ENCODE measurements at places on chromosomes 7 and 10.

GRCh38 chr10:93178226-93178625 lies 104.5 kb downstream of the CYP26A1 start:
- no peak for DNase-seq

DNA sequence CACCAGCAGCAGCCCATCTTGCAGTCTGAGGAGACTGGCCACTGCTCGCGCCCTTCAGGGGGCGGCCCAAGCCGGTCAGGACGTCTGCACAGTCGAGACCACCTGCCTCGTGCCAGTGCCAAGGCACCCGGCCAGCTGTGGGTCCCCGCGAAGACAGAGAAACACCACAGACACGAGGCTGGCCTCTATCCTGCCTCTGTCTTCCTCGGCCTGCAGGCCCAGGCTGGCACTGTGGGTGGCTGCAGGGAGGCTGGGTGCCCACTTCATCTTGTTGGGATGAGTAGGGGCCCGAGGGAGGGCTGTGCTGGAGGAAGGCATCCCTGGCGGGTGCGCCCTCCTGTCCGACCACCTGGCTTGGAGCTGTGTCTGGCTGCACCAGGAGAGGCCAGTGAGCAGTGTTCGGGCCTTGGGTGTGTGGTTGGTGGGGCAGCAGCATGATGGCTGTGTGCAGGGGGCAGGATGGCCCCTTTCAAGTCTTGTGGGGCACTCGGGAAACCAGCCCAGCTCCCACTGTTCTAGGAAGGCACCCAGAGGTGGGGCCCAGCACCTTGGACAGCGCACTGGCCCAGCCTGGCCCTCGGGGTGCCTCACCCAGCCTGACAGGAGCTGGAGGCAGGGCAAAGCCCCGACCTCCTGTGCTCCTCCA lies 7.3 kb downstream of the DPYSL4 start:
- DNase-seq: no peak

DNA sequence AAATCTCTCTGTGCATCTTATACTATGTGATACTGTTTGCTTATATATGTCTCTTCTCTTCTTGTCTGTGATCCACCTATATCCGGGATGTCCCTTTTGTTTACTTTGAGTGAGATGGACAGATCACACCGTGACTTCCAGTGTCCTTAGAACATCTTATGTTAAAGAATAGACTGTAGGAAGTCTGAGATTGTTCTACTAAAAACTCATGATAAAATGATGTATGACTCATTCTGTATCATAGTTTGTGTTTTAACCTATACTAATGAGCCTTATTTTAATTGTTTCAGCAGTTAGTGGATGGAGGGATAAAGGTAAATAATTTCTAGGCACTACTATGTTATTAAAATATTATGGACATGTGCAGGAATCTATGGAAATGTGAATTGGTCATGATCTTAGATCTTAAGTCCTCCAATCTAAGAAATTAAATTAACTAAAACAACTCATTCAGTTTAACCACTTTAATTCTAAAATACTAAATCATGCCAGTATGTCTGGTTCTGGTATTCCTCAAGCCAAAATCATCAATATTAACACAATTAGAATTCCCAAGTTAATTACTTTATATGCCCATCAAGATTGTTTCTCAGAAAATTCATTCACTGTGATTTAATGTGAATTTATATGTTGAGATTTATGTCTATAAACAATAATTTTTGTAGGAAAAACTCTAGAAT lies 32.0 kb downstream of the ITGB8 start:
- no peak for DNase-seq

- DNase-seq: no peak
Measured at GRCh38 chr7:158880973-158881372, 24.6 kb downstream of the DYNC2I1 start.

- no peak for DNase-seq
Measured at GRCh38 chr7:112056409-112056808, 149.8 kb downstream of the DOCK4 start.

GRCh38 chr10:30893208-30893607 lies 138.5 kb downstream of the ZNF438 start:
- no peak for DNase-seq

DNA sequence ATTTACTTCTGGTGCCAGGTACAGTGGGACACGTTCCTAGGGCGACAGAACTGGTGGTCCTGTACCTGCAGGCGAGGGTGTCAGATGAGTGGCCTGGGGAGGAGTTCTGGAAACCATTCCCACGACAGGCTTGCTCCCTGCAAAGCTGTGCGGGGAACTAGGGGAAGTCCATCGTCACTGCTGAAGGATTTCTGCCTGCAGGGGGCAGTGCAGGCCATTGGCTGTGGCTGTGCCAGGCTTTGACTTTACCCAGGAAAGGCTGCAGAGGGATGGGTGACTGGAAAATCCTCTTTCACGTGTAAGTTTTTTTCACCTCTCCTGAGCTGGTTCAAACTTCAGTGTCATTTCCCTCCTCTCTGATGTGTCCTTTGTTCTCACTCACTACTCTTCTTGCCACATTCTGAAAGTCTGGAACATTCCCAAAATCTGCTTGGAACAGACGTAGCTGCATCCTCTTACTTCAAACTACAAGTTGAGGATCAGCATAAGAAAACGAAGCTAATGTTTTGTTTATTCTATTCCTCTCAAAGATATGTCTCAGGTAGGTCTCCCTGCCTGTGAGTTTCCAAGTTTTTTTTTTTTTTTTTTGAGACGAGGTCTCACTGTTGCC lies 126.5 kb downstream of the SH2D4B start:
- peak; percentile 52 for DNase-seq

- no peak for DNase-seq
Measured at GRCh38 chr10:44249490-44249889, 135.4 kb downstream of the CXCL12 start.

GRCh38 chr7:117772421-117772820 lies 100.8 kb downstream of the CTTNBP2 start:
- DNase-seq: no peak

GRCh38 chr7:17988141-17988540 lies 39.5 kb downstream of the PRPS1L1 start:
- DNase-seq: no peak

DNA sequence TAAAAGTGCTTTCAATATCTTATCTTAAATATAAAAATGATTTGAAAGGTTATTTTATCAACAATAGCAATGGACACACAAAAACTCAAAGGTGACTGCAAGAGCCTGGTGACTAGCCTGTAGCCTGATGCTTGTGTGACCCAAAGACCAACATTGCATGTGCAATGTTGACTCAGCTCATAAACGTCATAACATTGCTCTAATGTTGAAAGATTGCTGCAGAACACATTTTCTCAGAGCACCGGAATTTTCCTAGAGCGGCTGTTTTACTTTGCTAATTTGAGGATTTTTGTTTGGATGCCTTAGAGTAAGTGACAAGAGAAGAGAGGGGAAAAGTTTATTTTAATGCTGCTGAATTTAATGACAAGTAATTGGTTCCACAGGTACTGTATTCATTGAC lies 107.1 kb downstream of the RAB18 start:
- DNase-seq: no peak

DNA sequence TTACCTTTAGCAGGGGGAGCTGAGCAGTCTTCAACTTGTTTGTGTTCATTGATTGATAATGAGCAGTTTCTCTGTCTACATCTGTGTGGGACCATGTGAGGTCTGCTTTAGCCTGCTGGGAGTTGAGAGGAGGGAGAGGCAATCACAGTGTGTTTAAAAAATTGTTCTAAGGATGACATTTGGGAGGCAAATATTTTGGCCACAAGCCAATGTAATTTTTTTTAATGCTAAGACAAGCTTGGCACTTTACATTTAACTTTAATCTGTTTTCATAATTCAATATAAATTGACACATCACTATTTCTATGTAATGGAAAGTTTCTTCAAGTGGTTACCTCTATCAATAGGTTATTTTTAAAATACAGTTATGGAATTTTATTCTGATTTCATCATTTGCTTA lies 55.9 kb upstream of the SEMA3A start:
- no peak for DNase-seq

DNA sequence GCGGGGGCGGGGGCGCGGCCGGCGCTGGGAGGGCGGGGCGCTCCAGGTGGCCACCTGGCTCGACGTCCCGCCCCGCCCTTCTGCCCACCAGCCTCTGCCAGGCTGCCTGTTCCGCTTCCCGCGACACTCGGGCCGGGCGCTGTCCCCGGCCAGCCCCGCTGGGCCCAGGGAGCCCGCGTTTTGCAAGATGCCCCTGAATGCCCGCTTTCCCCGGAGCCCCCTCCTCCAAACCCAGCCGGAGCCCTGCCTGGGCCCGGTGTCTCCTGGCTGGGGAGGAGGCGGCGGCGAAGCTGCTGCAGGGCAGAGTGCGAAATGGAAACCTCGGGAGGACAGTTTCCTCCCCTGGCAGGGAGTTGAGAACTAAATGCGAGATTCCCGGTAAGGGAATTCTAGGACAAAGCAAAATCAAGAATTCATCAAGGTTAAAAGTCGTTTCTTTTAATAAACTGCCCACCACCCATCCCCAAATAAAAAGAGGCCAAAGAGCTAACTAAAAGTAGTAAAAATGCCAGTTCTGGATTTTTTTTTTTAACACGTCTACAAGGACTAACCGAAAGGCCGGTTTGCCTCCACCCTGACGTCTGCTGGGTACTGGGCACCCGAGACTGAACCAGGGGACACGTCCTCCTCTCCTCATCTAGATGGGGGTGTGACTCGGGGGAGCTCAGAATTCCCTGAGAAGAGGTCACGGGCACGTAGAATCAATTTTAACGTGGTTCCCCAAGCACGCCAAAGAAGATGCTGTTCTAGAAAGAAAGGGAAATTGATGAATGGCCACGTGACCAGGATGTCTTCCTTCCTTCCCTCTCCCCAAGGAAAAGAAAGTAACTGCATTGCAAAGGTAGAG lies 200.4 kb upstream of the NFE2L3 start:
- no peak for DNase-seq

DNA sequence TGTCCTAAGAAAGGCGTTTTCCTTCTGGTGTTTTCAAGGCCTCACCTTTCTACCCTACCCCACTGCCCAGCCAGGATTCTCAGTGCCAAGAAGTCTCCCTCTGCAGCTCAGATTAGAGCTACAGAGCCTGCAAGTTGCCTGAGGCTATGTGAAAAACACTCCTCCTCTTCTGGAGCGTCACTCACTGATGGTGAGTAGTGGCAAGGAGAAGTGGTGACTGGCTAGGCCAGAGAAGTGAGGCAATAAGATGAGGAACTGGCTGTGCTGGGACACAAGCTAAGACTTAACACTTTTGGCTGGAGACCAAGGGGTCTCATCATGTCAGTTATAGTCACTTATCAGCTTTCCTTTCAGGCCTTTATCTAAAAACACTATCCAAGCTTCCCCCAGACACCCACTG lies 86.7 kb upstream of the PRKAR2B start:
- DNase-seq: no peak

DNA sequence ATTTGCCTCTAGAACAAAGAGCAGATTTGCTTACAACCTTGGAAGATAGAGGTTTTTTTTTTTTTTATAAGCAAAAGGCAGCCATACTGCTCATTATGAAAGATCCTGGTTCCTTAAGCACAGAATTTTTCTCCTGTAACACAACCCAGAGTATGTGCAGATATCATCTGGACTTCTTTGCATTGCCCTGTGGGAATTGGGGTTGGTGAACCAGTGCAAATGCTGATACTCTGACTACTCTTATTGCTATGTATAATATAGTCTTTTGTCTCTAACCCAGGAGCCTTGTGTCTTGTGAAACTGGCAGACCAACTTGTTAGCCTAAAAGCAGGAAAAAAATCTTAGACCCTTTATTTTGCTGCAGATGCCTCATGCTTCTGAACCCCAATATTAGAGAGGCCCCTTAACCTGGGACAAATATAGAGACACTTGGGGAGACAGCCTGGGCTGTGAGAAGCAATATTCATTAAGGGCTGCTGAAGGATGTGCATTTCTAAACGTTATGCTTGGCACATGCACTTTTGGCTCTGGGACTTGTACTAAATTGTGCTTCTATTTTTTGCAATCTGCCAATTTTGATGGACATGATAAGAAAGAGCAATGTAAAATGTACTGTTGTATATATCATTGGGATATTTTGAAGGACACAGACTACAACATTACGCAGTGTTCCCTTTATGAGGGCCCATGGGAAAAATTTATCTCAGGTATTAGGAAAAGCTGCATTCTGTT lies 78.9 kb downstream of the ANLN start:
- DNase-seq: no peak

- no peak for DNase-seq
Measured at GRCh38 chr7:31692451-31692850, 5.4 kb downstream of the PPP1R17 start.

Measured in SW 1271 (cell line).